ENCODE measurements at places on chromosomes 16 and 17.

DNA sequence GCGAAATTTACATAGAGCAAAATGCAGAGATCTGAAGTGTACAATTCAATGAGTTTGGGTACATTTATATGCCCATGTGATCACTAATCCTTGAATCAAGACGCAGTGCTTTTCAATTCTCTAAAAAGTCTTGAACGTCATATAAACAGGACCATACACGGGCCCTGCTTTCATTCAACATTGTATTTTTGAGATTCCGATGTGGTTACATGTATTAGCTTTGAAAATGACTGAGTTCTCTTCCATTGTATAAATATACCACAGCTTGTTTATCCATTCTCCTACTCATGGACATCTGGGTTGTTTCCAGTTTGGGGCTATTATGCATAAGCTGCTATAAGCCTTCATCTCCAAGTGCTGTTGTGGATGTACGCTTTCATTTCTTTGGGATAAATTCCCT, 45.5 kb downstream of the ZCCHC14 start:
- peak; percentile 87 for DNase-seq

DNA sequence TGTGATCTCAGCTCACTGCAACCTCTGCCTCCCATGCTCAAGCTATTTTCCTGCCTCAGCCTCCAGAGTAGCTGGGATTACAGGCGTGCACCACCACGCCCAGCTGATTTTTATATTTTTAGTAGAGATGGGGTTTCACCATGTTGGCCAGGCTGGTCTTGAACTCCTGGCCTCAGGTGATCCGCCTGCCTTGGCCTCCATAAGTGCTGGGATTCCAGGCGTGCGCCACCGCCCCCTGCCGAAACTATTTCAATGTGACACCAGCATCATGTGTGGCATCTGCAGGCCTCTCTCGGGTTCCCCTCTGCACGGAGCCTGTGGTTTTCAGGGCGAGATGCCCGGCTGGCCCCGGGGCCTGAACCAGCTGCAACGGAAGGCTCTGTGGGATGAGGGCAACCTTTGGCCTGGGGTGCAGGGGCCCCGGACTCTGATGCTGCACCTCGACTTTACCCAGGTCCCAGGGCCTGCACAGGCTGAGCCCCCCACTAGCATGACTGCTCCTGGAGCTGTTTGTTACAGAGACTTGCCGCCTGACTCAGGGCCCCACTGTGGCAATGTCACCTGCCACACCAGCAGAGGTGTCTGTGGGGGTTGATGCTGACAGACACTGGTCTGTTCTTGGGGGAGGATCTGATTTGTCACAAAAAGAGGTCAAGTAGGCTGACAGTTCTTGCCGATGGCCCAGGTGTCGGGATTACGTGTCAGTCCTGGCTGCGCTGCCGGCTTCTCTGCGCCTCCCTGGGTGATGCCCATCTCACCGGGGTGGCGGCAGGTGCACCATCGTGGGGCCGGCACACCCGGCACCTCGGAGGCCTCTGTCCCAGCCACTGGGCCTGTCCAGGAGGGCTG, 8.6 kb upstream of the TEX19 start:
- DNase-seq: no peak

DNA sequence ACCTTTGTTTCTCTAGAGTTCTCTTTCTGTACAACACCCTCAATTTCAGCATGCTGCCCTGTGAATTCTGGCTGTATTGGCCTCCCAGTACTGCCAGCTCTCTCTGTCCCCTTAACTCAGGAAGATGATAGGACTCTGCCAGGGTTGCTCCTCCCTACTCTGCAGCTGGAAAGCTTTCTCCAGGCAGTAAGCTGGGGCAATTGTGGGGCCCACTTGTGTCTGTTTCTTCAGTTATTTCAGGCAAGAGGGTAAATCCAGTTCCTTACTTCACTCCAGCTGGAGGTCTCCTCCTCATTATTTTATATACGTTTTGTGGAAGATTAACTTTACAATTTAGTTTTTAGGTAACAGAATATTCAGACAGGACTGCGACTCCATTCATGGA, 9.9 kb downstream of the C17orf100 start:
- no peak for DNase-seq

GRCh38 chr17:51718983-51719382, 439.5 kb downstream of the CA10 start:
- no peak for DNase-seq

DNA sequence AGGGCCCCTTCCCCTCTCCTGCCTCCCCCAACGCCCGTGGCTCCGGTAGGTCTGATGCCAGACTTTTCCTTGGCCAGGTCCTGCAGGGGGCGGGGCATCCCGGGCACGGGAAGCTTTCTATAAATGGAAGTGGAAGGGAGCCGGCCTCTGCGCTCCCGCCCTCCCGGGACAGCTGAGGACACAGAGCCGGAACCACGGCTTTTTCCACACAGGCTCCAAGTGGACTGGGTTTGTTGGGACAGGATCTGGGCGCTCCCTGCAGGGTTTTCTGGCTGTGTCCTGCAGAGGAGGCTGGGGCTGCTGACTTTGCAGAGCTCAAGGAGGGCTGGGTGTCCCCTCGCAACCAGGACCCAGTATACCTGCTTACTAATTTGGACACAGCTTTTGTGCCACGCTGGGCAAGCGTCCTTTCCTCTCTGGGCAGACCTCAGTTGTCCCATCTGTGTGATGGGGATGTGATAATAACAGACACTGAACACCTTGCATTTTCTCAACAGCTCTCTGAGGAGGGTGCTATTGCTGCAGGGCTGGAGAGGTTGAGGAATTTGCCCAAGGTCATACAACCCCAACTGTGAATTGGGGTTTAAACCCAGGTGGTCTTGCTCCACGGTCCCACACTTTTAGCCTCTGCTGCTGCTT, 1.8 kb downstream of the TNS4 start:
- peak; percentile 55 for DNase-seq

GRCh38 chr17:33905338-33905800, 349.7 kb upstream of the CCL2 start:
- no peak for DNase-seq

DNA sequence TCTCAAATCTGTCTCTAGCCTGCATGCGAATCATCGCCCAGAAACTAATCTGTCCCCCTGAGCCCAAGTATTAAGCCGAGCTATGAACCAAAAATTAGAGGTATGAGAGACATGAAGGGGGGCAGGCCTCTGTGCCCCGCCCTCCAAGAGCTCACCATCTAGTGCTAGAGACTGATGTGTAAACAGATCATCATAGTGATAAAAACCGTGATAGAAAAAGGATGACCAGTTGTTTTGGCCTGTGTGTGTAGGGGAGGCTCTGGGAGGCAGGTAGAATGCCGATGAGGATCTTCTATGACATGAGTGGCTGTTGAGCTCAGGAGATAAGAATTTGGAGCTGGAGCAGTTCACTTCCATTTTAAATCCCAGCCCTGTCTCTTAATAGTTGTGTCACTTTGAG, 89.1 kb upstream of the TBX2 start:
- peak; percentile 41 for DNase-seq

DNA sequence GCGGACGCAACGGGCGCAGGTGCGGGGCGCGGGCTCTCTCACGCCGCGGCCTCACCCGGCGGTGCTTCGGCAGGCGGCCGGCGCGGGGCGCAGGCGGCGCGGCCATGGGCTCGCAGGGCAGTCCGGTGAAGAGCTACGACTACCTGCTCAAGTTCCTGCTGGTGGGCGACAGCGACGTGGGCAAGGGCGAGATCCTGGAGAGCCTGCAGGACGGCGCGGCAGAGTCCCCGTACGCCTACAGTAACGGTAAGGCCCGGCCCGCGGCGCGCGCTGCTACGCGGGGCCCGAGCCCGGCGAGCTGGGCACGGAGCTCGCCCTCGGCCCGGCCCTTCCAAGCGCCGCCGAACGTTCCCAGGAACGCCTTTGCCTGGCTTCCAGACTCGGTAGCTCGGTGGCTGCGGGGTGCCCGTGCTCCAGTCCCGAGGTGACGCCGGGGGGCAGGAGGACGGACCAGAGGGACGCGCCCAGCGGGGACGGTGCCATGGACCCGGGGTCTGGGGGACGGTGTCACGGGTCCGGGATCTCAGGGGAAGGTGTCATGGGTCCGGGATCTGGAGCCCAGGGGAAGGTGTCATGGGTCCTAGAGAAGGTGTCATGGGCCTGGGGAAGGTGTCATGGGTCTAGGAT, 435 bp downstream of the RAB40C start:
- DNase-seq: peak; percentile 66

GRCh38 chr17:17420082-17420481, 56.7 kb upstream of the MED9 start:
- no peak for DNase-seq

GRCh38 chr16:2178321-2179106, 17.9 kb downstream of the CASKIN1 start:
- DNase-seq: peak; percentile 52

DNA sequence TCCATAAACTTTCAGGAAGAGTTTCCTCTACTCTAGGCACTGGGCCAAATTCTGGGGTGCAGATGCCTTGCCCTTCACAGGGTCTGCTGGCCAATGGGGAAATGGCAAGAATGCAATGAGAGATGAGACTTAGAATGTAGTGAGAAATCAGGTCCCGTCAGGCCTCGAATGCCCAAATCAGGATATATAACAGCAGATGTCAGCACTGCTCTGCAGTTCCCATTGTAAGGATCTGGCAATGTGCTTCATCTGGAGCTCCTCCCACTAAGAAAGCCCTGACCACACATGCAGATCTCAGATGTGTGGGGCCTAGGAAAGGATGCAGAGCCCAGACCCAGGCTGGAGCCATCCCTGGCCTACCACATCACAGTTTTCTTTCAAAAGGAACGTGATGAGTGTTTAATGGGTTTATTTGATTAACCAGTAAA, 13.9 kb upstream of the LPCAT2 start:
- DNase-seq: peak; percentile 81

DNA sequence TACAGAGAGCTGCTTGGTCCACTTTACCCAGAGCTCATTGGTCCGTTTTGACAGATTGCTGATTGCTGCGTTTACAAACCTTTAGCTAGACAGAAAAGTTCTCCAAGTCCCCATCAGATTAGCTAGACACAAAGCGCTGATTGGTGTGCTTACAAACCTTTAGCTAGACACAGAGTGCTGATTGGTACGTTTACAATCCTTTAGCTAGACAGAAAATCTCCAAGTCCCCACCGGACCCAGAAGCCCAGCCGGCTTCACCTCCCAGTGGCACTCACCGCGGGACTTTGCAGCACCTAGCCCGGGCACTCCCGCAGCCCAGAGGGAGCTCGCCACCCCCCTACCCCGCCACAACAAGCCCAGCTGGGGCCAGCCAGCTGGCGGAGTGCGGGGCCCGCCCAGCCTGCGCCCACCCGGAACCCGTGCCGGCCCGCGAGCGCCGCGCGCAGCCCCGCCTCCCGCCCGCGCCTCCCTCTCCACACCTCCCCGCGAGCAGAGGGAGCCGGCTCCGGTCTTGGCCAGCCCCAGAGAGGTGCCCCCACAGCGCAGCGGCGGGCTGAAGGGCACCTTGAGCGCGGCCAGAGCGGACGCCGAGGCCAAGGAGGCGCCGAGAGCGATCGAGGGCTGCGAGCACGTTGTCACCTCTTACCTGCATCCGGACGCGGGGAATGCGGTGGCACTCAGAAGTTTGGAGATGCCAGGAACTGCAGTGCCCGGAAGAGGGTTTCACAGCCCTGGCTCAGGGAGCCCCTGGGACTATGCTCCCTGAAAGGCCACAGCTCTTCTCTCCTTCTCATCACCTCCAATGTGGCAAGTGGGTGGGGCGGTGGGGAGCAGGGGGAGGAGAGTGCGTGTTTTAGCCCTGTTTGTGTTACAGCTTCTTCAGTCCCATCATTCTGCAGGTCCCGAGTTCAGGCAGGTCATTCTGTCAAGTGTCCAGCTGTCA, 1504.5 kb downstream of the CDH11 start:
- no peak for DNase-seq

DNA sequence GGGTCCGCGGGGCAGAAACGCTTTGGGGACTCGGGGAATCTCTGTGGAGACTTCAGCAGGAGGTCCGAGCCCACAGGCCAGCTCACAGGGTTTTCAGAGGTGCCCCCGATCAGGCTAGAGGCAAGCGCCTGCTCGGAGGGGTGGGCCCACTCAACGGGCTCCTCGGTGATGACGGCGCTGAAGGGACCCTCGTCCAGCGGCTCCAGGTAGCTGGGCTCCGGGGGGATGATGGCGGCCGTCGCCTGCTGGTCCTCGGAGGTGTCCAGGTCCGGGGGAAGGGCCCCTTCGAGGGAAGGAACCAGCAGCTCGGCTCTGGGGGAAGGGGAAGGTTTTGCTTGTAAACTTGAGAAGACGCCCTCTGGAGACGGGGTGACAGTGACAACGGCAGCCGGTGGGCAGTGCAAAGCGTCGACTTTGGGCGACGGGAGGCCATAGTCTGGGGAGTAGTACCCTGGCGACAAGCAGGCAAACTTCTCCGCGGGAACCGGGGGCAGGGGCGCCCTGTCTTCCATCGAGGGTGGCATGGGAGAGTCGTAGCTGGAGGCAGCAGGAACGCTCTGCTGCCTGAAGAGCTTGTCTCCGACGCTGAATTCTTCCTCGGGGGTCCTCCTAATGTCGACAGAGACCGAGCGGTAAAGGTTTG, 63.2 kb downstream of the ZNF778 start:
- DNase-seq: no peak

DNA sequence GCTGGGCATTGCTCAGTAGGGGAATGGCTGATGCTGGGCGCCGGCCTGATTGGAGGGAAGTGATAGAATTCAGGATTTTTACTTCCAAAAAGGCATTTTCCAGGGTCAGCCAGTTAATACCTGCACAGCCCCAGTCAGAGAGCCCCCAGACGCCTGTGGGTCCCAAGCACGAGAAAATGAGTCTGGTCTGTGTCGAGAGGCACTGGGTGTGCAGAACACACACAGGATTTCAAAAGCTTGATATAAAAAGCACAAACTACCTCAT, 164.6 kb upstream of the TNRC6C start:
- no peak for DNase-seq

DNA sequence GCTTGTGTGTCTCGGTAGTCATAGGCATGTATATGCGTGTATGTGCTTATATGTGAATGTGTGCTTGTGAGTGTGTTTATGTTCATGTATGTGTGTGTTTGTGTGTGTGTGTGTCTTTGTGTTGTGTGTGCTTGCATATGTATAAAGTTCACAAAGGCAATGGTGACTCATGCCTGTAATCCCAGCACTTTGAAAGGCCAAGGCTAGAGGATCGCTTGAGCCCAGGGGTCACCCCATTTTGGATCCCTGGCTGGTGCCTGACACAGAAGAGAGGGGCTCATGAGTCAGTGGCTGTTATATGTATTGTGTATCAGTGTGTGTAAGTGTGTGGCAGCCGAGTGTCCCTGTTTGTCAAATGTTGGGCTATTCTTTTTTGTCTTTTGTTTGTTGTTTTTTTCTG, 69.3 kb downstream of the ABCC1 start:
- DNase-seq: peak; percentile 41

GRCh38 chr17:77471984-77472461, 331.3 kb downstream of the SEC14L1 start:
- DNase-seq: peak; percentile 77

DNA sequence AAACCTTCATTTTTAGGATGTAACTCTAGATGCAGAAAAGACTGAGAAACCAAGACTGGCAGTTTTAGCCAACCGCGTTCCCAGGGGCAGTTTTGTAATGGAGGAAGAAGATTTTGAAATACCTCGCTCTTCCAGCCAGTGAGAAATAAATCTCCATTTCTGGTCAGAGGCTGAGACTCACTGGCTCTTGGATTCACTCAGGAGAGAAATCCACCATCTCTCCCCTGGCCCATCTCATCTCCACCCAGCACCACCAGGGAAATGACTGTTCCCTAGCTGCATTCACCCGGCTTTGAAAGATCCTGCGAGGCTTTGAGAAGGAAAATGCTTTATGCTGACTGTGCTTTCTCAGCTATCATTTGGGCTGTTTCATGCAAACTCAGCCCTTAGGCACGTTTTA, 185.2 kb downstream of the SOX9 start:
- peak; percentile 45 for DNase-seq

Data from iris pigment epithelial cell (primary cell).